ENCODE measurements at places on chromosomes 4 and X.

DNA sequence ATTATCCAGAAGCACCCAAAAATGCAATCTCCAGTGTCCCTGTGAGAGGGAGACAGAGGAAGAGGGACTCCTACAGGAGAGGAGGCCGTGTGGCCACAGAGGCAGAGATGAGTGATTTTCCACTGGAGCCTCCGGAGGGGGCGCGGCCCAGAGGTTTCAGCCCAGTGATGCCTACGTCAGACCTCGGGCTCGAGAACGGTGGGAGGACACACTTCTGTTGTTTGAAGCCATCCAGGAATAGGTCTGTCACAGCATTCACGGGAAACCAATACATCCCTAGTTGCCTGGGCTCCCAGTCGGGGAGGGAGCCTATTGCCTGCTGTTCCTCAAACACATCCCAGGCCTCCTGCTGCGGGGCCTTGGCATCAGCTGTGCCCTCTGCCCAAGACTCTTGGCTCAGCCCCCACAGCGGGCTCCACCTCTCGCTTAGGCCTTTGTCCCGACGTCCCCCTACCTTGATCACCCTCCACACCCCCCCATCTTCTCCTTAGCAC lies 39.2 kb upstream of the HMX1 start:
- DNase-seq, result no peak

DNA sequence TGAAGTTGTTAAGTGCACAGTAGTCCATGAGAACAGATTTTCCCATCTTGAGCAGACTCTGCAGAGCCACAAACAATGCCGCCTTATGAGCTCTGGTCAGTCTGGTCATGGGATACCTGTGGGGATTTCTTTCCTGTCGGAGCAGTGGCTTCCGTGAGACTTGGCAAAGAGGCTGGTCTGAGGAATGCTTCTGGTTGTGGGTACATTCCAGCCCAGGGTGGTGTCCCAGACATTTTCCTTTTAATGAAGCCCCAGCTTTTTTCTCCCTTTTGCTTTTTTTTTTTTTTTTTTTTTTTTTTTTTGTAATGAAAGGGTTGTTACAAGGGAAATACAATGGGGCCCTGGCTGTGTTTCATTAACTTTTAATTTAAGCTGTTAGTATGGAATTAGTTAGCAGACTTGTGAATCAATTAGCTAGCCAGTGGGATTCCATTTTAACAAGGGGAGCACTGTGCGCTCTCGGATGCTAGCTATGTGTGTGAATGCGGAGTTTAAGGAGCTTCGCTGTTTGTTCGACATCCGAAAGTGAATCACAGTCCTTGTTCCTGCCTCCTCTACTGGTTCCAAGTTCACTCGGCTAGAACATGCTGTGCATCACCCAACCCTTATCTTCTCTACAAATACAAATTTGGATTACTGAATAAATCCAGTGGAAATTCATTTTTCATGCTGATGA lies 225.1 kb downstream of the CBR4 start:
- no peak for DNase-seq

DNA sequence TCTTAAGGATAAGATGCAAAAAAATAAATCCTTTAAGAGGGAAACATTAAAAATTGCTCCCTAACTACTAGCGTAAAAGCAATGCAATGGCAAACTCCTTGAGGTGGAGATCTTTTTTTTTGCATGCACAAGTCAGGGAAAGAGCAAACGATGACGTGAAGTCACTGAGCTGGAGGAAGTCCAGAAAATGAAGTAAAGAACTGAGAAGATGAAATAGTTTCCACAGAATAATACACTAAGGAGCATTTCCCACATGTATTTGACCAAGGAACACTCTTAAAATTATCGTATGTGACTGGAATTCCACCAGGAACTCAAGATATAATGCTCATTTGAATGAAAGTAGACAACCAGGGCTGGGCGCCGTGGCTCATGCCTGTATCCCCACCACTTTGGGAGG lies 21.0 kb upstream of the DOCK11 start:
- no peak for DNase-seq

GRCh38 chr4:22670956-22671355 lies 21.8 kb upstream of the GBA3 start:
- no peak for DNase-seq

- DNase-seq, result no peak
Measured at GRCh38 chr4:108590776-108591175, 29.6 kb upstream of the RPL34 start.

DNA sequence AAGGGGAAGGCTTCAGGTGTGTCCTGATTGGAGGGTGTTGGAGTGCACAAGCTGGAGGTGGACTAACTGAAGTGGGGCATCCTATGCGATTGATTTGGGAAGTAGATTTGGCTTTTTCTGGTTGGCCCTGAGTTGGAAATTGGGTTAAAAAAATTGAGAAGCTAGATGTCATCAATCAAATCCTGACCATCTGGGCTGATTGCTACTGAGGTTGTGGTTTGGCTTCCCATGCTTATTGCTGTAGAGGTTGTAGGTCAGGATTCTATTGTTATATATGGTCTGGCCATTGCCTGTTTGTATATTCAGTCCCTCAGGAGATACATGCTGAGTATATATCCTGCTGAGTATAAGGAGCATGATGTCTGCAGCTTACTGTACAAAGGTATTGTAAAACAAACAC lies 7.7 kb upstream of the ZNF81 start:
- no peak for DNase-seq

DNA sequence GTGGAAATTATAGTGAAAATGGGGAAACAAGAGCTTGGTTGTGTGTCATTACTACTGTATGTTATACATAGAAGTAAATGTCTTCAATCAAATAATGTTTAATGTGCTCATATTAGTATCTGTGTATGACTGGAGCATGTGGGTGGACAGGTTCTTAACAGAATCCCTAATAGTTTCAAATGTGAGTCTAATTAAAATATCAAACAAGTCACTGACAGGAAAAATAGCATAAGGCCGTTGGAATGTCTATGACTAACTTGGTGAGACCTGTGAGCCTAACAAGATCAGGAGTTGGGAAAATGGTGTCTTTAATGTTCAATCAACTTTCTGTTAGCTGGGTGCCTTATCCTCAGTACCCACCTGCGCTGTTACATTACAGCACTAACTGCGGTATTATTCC lies 6.2 kb upstream of the CXCL3 start:
- no peak for DNase-seq

- DNase-seq, result peak; percentile 53
Measured at GRCh38 chrX:134026565-134027311, 41.3 kb upstream of the GPC3 start.

GRCh38 chr4:154526151-154526550 lies 24.0 kb downstream of the PLRG1 start:
- DNase-seq, result no peak

All from left renal cortex interstitium (tissue), 4 donors.